ENCODE measurements at places on chromosomes 7 and 10.

GRCh38 chr10:45378914-45379726 is 5.1 kb downstream of the ALOX5 start:
- DNase-seq: no peak

GRCh38 chr7:137772748-137773147 is 74.0 kb downstream of the DGKI start:
- no peak for DNase-seq

- no peak for DNase-seq
These were observed 104.5 kb downstream of the CHN2 start for GRCh38 chr7:29299086-29299485.

DNA sequence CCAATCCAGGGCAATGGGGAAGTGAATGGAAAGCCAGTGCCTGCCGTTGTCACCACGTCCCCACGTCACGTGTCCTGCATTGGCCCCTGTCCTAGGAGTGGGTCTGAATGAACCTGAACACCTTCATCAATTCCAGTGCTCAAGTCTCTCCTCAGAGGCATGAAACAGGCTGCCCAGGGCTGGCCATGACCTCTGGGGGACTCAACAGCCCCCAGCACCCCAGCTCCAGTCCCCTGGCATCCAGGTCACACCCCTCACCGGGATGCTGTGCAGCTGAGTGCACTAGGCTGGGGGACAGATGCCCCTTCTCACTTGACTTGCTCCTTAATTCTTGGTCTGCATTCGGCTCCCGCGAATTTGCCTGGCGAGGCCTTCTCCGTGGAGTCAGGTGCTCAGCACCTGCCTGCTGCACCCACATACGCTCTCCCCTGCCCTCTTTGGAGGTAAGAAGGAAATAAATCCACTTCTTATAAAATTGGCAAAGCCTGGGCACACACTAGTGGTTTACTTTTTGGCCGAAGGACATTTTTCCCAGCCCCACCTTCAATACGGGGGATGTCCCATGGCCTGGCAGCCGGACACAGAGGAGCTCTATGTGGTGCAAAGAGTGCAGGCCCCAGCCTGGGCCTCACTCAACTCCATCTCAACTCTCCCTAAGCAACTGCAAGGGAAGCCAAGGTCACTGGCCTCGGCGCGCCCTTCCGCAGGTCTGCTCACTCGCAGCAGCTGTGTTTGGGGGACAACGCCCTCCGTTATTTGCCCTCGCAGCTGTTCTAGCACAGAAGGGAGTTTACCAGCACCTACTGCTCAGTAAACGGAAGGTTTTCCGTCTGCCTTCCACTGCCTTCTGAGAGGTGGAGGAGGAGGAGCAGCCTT is 77.6 kb upstream of the SHH start:
- DNase-seq: no peak

- DNase-seq: peak; percentile 15
These were observed 128.3 kb downstream of the CUBN start for GRCh38 chr10:17001297-17001744.

DNA sequence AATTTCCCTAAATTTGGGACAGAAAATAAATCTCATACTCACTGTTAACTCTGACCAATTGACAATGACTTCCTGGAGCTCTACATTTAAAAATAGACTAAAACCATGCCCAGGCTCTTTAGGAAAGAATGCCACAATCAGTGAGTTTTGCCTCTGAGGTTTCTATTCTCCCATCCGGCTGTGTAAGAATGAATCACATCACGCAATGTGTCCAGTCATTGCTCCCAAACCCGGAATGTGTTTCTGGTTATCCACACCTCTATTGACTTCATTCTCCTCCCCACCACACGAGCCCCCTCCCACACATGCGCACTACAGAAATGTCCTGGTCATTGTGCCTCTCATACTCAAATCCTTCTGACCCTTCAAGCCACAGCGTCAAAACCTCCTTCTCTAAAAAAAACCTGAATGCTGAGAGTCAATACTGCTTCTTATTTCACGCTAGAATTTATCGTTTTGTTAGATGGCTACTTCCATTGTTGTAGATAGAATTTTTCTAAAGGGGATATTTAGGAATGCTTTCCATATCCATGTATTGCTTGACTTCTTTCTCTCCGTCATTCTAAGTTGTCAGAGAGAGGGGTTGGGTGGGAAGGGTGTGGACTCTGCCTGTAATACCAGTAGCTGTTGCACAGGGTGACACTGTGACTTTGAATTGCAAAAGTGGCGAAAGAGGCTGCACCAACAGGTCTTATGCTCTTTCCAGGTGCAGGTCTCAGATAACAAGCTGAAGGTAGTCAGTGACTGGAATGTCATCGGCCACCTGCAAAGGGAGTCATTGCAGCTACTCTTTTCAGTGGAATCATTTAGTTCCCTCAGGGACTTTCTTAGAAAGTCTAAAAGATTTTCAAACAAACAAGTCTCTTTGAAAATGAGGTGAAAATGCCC is 356.6 kb downstream of the PAXIP1 start:
- no peak for DNase-seq

DNA sequence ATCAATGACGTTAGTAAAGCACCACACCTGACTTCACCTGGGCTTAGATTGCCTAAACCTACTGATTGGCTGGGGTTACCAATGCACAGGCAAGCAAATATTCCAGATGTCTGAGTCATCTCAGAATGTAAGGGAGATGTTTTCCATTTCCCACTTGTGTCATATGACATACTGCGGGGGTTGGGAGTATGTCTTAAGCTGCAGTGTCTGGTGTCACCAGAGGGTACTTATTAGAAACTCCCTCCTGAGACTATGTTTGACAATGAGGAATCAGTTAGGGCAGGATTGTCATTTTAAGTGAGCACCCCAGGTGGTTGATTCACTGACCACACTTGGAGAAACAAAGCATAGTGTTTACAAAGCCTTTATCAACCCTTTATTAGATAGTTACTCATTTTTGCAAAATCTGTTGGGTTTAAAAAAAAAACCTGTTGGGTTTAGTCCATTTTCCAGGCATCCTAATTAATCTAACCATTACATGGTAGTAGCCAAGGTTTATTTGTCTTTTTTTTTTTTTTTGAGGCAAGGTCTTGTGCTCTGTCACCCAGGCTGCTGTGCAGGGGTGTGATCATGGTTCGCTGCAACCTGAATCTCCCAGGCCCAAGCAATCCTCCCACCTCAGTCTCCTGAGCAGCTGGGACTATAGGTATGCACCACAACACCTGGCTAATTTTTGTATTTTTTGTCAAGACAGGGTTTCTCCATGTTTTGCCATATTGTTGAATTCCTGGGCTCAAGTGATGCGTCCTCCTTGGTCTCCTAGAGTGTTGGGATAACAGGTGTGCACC is 72.5 kb downstream of the CDK6 start:
- no peak for DNase-seq

GRCh38 chr10:128868481-128868880 is 598.6 kb upstream of the MGMT start:
- DNase-seq: no peak

DNA sequence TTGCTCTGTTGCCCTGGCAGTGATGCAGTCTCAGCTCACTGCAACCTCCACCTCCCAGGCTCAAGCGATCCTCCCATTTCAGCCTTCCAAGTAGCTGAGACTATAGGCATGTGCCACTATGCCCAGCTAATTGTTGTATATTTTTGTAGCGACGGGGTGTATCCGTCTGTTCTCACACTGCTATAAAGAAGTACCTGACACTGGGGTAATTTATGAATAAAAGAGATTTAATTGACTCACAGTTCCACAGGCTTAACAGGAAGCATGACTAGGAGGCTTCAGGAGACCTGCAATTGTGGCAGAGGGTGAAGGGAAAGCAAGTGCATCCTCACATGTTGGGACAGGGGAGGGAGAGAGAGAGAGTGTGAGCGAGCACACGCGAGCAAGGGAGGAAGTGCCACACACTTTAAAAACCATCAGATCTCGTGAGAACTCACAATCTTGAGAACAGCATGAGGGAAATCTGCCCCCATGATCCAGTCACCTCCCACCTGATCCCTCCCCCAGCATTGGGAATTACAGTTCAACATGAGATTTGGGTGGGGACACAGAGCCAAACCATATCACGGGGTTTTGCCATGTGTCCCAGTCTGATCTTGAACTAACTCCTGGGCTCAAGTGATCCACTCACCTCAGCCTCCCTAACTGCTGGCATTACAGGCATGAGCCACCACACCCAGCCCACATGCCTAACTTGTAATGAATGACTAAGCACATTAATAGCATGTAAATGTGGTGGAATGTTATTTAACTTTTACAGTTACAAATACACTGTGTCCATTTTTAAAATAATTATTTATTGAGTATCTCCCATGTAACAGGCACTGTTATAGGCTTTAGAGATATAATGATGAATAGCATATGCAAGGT is 65.5 kb downstream of the RALA start:
- no peak for DNase-seq

GRCh38 chr7:44808914-44809393 is 12.5 kb downstream of the PPIA start:
- DNase-seq: no peak

DNA sequence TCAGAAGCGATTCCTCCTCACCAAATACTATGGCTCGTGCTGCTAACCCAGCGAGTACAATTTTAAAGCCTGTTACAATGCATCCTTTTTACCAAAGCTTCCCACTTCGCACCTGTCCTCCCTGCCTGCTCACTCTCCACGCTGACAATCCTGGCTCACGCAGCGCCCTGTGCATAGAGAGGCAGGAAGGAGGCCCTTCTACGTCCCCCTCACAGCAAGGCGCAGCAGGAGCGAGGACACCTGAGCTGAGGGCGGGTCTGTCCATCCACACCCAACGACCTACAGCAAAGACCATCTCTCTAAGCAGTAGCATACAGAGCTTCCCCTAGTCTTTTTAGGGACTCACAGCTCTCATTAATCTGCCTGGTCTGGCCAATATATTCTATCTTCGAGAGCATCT is 46.0 kb downstream of the MKI67 start:
- no peak for DNase-seq

GRCh38 chr7:44050915-44051560 is 6.5 kb downstream of the DBNL start:
- no peak for DNase-seq

DNA sequence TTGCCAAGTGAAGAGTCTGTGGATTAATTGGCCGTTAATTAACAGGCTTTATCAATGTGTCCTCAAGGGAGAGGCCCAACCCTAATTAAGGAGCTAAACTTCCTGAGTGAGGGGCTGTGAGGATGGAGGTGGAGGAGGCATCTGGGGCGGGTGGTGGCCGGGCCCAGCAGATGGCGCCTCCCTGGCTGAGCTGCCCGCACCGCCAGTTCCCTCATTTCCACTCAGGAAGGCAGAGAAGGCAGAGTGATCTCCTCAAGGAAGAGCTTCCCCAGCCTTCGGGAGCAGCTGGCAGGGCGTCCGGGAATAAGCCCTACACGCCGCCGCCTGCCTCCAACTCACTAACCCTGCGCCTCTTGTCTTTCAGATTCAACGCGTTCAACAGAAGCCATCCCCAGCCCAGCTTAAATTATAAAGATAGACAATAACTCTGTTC is 112.2 kb downstream of the CYTH3 start:
- no peak for DNase-seq

DNA sequence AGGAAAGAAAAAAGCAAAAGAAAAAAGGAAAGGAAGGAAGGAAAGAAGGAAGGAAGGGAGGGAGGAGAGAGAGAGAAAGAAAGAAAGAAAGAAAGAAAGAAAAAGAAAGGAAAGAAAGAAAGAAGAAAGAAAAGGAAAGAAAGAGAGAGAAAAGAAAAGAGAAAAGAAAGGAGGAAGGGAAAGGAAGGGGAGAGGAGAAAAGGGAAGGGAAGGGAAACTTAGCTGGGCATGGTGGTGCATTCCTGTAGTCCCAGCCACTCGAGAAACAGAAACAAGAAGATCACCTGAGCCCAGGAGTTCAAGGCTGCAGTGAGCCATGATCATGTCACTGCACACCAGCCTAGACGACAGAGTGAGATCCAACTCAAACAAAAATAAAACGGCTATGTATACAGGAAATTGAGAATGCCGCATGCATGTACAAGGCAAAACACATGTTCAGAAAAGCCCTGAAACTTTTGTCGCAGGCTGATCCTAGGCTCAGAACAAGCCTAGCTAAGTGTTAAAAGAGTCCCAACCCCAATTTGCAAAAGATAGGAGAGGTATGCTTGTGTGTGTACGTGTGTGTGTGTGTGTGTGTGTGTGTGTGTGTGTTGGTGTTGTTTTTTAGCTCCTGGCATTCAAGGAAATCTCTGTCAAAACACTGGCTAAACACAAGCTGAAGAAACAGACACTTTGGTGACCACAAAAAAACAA is 6.6 kb upstream of the NPC1L1 start:
- no peak for DNase-seq

GRCh38 chr10:128237710-128238109 is 111.5 kb upstream of the MKI67 start:
- no peak for DNase-seq

- peak; percentile 85 for DNase-seq
These were observed 14.3 kb downstream of the ZC3HAV1 start for GRCh38 chr7:139095194-139095659.

GRCh38 chr7:105896407-105896911 is 20.1 kb upstream of the ATXN7L1 start:
- no peak for DNase-seq

DNA sequence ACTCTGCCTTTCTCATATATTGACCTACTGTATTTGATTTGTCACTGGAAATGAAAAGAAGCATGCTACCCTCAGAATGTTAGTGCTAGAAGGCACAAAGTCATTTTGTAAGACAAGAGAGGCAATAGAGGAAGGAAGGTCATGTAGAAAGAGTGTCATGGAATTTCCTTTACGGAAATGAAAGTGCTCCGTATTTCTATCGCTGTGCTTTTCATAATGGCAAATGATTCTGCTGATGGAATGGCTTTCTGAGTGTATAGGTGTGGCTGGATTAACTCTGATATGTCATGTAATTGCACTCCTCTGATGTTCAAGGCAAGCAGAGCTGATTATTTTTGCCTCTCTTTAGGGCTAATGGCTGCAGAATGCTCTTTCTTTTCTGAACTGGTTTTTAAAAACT is 15.5 kb upstream of the STEAP4 start:
- DNase-seq: no peak

- DNase-seq: no peak
These were observed 13.1 kb downstream of the EZH2 start for GRCh38 chr7:148871030-148871429.

- no peak for DNase-seq
These were observed 35.7 kb downstream of the P4HA1 start for GRCh38 chr10:73060738-73061635.

GRCh38 chr7:55964261-55965099 is at the start of gene NIPSNAP2:
Gene NIPSNAP2 (plus strand): TSS chr7:55964585. CDS start chr7:55964610, 25 bp downstream.
- DNase-seq: peak; percentile 67

- no peak for DNase-seq
These were observed 168.5 kb downstream of the PPP1R17 start for GRCh38 chr7:31855530-31855929.

DNA sequence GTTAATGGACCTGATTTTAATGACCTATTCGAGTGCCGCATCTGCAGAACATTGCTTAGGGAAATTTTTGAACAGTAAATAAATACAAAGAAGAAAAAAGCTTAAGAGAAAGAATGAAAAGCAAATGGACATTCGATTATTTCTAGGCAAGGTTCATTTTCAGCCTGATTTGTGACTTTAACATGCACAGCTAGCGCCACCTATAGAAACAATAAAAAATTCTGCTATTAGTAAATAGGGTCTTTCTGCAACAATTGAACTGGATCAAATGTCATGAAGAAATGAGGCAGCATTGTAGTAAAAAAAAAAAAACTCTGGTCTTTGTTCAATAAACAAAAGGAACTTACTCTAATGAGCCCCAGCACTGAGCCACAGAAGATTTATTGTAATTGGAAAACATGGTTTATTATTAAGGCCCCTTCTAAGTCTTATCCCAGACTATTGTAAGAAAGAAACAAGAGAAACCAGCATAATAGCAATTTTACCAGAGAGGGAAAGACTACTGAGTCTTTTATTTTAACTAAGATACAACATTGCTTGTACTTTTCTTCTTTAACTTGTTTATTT is 41.4 kb upstream of the GHITM start:
- DNase-seq: no peak

All from activated CD4-positive, alpha-beta memory T cell treated with anti-CD3 and anti-CD28 coated beads for 36 hours (primary cell).